ENCODE measurements at places on chromosomes 11 and 22. TPM values are rescaled to one million over a fixed set of nuclear protein-coding genes. Genes with fewer than 3 reads are reported as not detected.

Gene RAG1
- 0.12 TPM for total RNA-seq

Gene PNPLA5
- not detected for total RNA-seq

Gene TBX1
- 1.1 TPM for total RNA-seq

Gene KRTAP5-8
- 0.32 TPM for total RNA-seq

Gene LRRC74B
- total RNA-seq, result 0.20 TPM

Gene FOLR3
- total RNA-seq, result not detected

Gene CHRM1
- total RNA-seq, result not detected

Gene PATE4
- total RNA-seq, result not detected

Gene NXPE2
- not detected for total RNA-seq

Gene CD3D
- total RNA-seq, result 4.0 TPM

Gene OR51I1
- total RNA-seq, result not detected

Gene PKNOX2
- total RNA-seq, result 0.28 TPM

Gene ANO5
- 0.20 TPM for total RNA-seq

Gene DCDC1
- total RNA-seq, result not detected

Gene FUT4
- 1.4 TPM for total RNA-seq

Gene SLC43A3
- 28.2 TPM for total RNA-seq

Gene OR4X2
- total RNA-seq, result not detected

Gene TSSK2
- not detected for total RNA-seq

Gene MS4A14
- total RNA-seq, result 0.08 TPM

Gene DMC1
- total RNA-seq, result 1.1 TPM

Gene OR9Q2
- total RNA-seq, result not detected

Gene MCHR1
- not detected for total RNA-seq

Gene INPP5J
- 1.5 TPM for total RNA-seq

Gene NAALADL1
- 2.7 TPM for total RNA-seq

Gene SCGB1C1
- not detected for total RNA-seq

Gene PATL1
- total RNA-seq, result 20.6 TPM

Gene GNAZ
- 0.76 TPM for total RNA-seq

Gene LYVE1
- total RNA-seq, result 2.7 TPM

Gene VPS37C
- 13.4 TPM for total RNA-seq

Gene CCDC73
- total RNA-seq, result 0.40 TPM

Gene TMEM80
- 15.7 TPM for total RNA-seq

Gene OR8A1
- total RNA-seq, result not detected

Gene GP1BB
- 2.0 TPM for total RNA-seq

Gene CHRDL2
- total RNA-seq, result 2.0 TPM

Gene CD3E
- 1.2 TPM for total RNA-seq

Gene CBLIF
- total RNA-seq, result not detected

Gene RANGAP1
- 78.9 TPM for total RNA-seq

Gene VSIG2
- total RNA-seq, result 8.8 TPM

Gene SELENOH
- 120 TPM for total RNA-seq

Gene ACRV1
- not detected for total RNA-seq

Gene OR56A1
- not detected for total RNA-seq

Gene GRAP2
- total RNA-seq, result 0.92 TPM

Gene OR51B4
- total RNA-seq, result not detected

Gene OVOL1
- 49.0 TPM for total RNA-seq

Gene EFCAB6
- 1.6 TPM for total RNA-seq

Gene SLC37A2
- 15.5 TPM for total RNA-seq

Gene SEZ6L
- total RNA-seq, result 0.04 TPM

Gene DNAJB7
- not detected for total RNA-seq

Gene CCDC116
- not detected for total RNA-seq

Measured in esophagus mucosa (tissue), 1 donor.